ENCODE measurements at places on chromosomes 3 and 15. TPM values are rescaled to one million over a fixed set of nuclear protein-coding genes. Genes with fewer than 3 reads are reported as not detected.

DNA sequence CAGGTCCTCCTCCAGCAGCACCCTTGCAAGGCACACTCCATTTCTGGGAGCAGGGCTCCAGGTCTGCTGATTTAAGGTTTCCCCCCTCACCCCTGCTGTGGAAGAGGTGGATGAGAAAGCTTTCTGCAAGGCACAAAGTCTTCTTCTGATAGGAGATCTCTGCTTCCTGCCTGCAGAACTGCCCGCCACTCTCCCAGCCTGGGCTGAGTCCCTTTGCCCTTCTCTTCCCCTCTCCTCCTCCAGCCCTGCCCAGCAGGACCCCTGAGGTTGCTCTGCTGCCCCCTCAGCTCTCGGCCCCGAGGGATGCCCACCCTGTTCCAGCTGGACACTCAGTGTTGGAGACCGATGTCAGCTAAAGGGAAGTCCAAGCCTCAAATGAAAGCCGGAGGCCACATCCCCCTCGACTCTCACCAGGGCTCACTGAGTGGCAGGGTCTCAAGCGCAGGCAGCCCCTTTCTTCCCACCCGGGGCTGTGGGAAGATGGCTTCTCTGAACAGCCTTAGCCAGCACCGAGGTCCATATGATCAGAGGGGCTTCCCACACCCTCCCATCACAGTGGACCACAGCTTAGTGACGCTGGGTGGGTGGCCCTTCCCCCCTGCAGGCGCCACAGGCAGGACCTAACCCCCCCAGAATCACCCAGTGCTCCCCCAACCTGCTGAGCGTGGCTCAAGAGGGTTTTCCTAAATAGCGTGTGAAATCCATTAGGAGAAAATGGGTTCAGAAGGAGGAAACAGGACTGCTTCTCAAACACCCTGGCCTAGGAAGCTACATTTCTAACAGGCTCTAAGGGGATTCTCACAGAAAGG lies 4.0 kb downstream of the ATP10A start:
- DNase-seq, result no peak

GRCh38 chr15:46703020-46703861 lies 1014.1 kb upstream of the SEMA6D start:
- DNase-seq, result no peak

DNA sequence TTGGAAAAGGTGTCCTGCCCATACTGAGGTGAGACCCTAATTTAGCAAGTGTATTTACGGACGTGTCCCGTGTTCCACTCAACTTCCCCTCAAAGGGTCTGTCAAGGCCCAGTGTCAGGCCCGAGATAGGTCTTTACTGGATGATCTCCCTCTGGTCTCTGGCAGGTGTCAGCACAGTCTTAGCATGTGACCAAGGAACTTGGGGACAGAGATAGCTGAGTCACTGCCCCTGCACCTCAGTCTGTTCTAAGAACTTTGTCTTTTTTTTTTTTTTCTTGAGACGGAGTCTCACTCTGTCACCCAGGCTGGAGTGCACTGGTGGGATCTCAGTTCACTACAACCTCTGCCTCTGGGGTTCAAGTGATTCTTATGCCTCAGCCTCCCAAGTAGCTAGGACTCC lies 32.1 kb upstream of the ALPK3 start:
- DNase-seq, result no peak

- no peak for DNase-seq
Observed at GRCh38 chr3:117463276-117464115, 753.9 kb downstream of the TUSC7 start.

DNA sequence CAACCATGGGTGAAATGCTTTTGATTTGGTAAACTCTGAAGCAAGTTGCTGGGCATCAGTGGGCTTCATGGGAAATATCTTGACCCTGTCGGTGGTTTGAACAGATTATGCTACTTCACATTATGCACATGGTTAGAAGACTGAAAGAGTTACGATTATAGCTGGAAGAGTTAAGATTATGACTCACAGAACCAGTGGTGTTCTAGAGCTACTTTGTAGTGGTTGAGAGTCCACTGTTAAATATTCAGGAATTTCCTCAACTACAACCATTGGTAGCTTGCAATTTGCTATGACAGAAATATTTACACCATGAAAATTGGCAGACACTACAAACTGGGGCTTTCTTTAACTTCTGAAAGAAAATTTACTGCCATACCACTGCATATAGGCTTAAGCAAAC lies 99.3 kb downstream of the GADL1 start:
- no peak for DNase-seq

- no peak for DNase-seq
Observed at GRCh38 chr3:150564243-150564642, 17.7 kb downstream of the EIF2A start.

DNA sequence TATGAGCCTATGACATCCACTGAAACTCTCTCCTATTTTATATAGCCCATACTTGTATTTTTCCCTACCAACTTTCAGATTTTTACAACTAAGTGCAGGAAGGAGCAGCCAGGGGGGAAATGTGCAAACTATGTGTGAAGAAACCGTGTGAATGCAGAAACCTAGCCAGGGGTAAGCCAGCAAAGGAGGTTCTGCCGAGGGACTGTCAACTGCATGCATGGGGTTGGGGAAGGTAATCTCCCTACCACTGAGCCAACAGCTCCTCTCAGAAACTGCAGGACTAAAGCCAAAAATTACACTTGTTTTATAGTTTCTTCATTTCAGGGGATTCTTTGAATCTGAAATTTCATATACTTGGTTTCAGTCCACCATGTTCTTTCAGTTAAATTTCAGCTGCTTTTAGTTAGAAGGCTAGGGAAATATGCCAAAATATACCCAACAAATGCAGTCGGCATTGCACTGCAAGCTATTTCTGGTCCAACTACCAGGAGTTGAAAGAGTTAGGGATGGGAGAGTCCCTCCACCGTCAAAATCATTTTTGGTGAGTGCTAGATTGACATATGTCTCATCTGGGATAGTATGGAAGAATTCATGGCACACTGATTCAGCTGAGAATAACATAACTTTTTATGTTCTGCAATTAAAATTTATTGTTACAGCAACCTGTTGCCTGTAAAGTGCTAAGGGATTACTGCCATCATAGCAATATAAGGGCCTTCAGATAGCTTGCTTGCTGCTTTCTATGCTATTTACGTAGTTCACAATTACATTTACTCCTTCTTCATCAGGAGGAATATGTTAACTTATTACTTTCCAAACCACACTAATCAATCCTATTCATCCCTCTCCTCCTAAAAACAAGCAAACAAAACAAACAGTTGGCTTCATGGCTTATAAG lies 904.2 kb downstream of the ROBO1 start:
- DNase-seq, result no peak

GRCh38 chr3:134857356-134857755 lies 62.3 kb downstream of the EPHB1 start:
- no peak for DNase-seq

DNA sequence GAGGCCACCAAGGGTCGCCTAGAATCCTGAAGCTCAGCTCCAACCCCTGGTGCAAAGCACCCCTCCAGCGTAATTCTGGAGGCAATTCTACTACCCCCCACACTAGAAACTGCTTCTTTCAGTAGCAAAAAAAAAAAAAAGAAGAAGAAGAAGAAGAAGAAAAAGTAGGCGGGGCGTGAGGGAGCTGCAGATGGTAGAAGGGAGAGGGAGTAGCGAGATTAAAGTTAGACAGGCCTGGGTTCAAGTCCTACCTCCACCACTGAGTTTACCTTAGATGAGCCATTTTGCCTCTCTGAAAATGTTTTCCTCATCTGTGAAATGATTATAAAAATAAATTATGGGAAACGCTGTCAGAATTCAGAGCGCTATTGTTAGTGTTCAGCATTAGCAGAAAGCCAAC lies 913 bp downstream of the FAM174B start:
- no peak for DNase-seq

GRCh38 chr3:193314161-193314560 lies 64.4 kb downstream of the ATP13A5 start:
- DNase-seq, result no peak

DNA sequence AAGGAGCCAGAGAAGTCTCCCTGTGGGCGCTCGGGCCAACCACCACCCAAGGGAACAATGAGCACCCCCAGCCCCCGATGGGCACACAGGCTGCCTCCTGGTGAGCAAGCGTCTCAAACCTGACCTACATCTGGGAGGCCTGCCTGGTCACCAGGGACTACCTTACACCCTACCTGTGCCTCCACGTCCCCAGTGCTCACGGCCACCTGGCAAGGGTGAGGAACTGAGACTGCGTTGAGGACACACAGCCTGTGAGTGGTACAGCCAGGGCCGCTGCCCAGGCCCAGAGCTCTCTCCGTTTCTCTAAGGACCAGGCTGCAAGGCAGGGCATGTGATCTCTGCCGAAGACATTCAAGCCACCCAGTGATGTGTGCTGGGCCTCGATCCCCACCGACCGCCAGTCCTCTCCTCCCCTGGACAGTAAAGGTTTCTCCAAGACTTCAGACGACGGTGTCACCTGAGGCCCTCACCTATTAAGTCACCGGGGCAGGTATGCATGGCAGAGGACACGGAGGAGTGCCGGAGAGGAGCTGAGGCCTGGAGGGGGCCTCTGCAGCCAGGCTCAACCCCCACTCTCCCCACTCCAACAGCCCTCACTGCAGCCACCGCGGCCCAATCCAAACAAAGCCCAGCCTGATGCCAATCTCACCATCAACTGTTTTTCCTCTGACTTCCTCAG lies 2.8 kb downstream of the GOLGA8A start:
- no peak for DNase-seq

DNA sequence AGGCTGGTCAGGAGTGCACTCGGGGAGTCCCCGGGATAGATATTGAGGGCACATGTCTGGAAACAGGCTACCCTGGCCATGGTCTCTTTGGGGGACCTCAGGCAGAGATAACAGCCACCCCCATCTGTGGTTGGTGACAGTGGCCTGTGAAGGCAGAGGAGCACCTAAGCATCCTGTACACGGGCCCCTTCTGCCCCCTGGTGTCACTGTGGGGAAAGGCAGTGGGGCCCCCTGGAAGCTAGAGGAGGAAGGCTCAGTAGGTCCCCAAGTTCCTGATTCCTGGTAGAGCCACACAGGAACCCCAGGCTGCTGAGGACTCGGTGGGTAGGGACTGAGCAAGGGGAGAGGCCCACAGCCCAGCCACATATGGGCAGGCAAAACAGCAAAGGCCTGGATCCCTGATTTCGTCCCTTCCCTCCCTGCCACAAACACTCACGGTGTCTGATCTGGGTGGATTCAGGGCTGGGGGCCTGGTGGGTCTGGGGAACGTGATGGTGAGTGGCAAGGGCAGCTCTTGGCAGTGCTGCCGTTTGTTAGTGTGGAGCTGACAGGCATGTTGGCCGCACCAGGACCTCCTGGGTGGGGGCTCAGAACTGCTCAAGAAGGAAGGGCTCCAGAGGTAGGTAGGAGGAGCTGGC lies 14.1 kb upstream of the CXCR6 start:
- DNase-seq, result peak; percentile 58

DNA sequence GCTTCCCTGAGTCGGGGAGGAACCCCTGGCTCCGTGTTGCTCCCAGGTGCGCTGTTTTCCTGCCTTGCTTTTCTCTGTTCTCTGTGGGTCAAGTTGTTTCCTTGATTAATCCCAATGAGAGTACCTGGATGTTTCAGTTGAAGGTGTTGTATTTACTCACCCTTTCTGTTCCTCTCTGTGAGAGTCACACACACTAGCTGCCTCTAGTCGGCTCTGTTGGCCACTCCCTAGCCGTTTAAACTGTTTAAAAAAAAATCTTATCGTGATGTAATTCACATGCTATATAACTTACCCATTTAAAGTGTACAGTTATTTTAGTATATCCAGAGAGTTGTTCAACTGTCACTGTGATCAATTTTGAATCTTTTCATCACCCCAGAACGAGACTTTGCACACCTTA lies 74.0 kb downstream of the AKAP13 start:
- DNase-seq, result no peak

- no peak for DNase-seq
Observed at GRCh38 chr3:186640929-186641328, 730 bp downstream of the FETUB start.

DNA sequence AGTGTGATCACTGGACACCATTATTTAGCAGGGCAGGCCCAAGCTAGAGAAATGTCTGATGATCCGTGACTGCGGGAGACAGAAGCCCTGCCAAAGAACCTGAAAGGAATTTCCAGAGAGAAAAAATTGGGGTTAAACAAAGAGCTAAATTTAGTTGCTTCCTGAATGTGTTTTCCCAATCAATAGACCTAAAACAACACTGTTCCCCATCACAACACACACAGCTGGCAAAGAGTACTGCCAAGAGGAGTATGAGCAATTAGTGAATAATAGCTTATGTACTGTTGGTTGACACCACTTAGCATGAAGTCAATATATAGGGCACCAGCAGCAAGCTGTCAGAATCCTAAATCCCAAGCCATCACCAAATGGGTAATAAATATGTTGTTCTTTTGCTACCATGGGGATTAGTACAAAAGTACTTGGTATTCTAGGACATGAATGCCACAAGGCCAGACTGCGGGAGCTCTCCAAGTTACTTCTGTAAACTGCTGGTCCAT lies 35.7 kb downstream of the CLK3 start:
- no peak for DNase-seq

GRCh38 chr3:178732824-178733223 lies 196.6 kb downstream of the KCNMB2 start:
- no peak for DNase-seq

DNA sequence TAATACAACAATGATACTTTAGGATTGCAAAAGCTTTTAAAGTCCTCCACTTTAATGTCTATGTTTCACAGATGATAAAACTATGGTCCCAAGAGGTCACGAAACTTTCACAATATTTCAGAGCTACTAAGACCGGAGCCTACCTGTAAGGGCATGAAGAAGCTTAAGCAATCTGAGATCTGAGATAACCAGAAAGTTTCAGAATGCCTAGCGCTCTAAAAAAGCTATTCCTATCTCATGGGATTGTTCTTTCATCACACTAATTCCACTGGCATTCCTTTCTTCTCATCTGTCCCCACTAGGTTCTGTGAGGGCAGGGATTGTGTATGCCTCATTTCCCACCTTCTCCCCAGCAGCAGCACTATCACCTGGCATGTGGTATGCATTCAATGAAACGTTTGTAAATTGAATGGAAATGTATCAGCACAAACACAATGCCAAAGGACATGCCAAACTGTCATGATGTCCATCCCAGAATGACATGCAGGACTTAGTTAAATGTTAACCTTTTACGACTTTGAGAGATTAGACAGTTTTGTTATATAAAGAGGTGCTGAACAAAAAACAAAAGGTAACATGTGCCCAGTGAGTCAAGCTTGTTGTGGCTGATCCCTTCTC lies 104.7 kb upstream of the NR2F2 start:
- DNase-seq, result no peak

CAPN3 gene
- total RNA-seq, result 3.8 TPM

ANKRD34C gene
- not detected for total RNA-seq

CD200R1 gene
- total RNA-seq, result 0.87 TPM

MBNL1 gene
- 172 TPM for total RNA-seq

ADPRH gene
- total RNA-seq, result 10.3 TPM

KLHL18 gene
- 55.0 TPM for total RNA-seq

ZPLD1 gene
- not detected for total RNA-seq

TGM4 gene
- total RNA-seq, result not detected

THAP10 gene
- total RNA-seq, result 4.7 TPM

PRICKLE2 gene
- total RNA-seq, result 4.1 TPM

RTP1 gene
- total RNA-seq, result not detected

KAT2B gene
- 111 TPM for total RNA-seq

NDN gene
- 35.5 TPM for total RNA-seq

KY gene
- total RNA-seq, result 20.6 TPM

Data from left ventricle myocardium superior (tissue), 1 donor.